ENCODE measurements at places on chromosomes 7 and 10.

DNA sequence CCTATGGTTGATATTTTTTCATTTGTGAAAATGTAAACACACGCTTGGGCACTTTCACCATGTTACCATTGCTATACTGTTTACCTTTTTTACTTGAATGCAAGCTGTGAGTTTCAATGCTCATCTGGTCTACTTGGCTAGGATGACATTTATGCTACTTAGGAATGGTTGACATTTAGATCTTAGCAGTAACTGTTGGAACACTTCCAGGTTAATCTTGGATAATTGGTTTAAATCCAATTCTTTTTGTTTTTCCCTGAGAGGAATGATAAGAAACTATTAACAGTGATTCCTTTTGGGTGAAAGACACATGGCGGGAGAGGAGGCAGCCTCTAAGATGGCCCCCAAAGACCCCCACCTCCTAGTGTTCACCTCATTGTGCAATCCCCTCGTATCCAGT, 51.4 kb upstream of the AMPH start:
- DNase-seq: no peak

DNA sequence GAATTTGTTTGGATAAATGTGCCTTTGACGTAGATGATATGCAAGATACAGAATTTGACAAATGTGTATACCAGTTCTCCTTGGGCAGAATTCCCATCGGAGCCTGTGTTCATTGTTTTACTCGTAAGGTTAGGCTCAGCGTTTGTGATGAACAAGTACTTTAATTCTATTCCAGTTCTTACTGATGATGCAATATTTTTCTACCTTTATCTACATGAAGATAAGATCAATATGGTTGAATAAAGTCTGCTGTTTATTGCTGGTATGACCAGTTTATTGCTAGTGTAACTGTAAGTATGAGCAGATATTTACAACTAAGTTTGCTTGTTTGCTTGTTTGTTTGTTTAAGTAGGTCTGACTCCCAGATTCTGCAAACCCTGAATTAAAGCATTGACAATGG, 145.4 kb upstream of the ADARB2 start:
- no peak for DNase-seq

DNA sequence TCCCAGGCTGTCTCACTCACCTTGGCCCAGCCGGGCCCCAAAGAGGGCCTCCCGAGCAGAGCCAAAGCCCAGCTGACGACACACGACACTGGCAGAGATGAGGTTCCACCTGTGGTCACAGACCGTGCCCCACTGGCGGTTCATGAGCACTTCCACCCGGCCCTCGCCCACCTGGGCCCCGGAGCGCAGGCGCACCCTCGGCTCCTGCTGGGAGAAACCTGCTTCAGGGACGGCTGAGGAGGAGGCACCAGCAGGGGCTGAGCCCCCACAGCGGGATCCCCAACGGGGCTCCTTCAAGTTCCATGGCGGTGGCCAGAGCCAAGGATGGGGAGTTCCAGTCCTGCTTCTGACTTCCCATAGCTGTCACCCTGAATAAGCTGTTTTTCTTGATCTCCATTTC, 10.0 kb downstream of the LOXL4 start:
- no peak for DNase-seq

GRCh38 chr10:34696423-34696822, 118.7 kb downstream of the PARD3 start:
- DNase-seq: peak; percentile 40

GRCh38 chr7:7351832-7352231, 169.5 kb downstream of the C1GALT1 start:
- DNase-seq: no peak

GRCh38 chr7:77354484-77354883, 61.7 kb downstream of the GSAP start:
- no peak for DNase-seq

GRCh38 chr10:76514321-76514720, 1082.9 kb downstream of the LRMDA start:
- no peak for DNase-seq

- no peak for DNase-seq
Measured at GRCh38 chr7:93008833-93009232, 108.9 kb downstream of the SAMD9 start.

DNA sequence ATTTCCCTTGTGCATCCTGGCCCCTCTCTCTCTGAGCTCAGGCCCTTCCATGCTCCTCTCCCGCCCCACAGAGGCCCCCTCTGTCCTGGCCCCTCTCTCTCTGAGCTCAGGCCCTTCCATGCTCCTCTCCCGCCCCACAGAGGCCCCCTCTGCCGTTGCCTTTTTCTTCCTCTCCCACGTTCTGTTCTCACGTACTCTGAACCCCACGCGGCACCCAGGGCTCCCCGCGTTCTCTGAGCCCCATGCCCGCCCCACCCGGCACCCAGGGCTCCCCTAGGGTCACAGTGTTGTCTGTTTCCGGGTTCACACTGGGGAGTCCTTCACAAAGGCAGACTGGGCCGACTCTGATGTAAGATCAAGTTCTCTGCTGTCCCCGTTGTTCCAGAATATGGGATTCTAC, 336.8 kb downstream of the DNAJB6 start:
- no peak for DNase-seq

GRCh38 chr7:139358541-139359365, 941 bp upstream of the LUC7L2 start:
- DNase-seq: no peak

DNA sequence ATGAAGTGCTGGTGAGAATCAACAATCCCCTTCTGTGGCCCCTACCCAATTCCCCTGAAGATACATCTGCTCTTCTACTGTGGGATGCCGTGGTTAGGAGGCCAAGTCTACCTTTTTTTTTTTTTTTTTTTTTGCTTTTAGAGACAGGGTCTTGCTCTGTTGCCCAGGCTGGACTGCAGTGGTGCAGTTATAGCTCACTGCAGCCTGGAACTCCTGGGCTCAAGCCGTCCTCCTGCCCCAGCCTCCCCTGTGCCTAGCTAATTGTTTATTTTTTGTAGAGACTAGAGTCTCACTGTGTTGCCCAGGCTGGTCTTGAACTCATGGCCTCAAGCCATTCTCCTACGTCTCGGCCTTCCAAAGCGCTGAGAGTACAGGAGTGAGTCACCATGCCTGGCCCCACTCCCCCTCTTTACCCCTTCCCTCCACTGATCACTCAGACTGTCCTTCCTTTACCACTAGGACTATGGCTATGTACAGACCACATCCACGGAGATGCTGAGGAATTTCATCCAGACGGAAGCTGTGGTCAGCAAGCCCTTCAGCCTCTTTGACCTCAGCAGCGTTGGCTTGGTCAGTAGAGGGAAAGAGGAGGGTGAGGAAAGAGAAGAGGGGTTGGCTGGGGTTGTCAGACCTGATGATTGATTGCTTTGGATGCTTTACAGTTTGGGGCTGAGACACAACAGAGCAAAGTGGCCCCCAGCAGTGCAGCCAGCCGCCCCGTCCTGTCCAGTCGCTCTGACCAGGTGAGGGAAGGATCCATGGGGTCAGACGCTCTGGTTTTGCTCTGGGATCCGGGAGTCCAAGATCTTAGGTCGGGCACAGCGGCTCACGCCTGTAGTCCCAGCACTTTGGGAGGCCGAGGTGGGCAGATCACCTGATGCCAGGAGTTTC, 1.8 kb downstream of the AP4M1 start:
- peak; percentile 26 for DNase-seq

GRCh38 chr10:95309958-95310357, 19.2 kb upstream of the PDLIM1 start:
- DNase-seq: no peak

DNA sequence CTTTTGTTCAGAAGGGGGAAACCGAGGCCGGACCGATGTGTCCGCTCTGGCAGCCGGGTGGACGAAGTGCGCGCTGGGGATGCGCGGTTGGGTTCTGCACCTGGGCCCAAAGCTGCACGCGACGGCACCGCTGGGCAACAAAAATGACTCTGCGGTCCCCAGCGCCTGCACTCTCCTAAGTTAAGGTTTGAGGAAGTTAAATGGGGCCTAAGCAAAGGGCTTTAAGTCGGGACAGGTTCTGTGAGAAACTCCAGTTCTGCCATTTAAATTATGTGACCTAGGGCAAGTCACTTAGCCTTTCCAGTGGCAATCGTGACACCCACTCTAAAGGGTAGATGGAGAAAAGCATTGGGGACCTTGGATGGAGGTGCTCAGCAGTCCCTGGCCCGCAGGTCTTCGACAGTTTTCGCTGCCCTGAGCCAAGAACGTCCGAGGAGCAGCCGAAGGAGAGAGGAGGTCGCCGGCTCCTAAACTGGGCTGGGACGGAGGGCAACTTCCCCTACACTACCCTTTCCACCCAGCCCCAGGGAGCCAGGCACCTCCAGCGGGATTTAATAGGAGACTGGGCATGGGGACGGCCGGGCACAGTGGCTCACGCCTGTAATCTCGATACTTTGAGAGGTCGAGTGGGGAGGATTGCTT, 534 bp upstream of the ACBD5 start:
- no peak for DNase-seq

- no peak for DNase-seq
Measured at GRCh38 chr10:67667035-67667425, 29.0 kb downstream of the CTNNA3 start.

DNA sequence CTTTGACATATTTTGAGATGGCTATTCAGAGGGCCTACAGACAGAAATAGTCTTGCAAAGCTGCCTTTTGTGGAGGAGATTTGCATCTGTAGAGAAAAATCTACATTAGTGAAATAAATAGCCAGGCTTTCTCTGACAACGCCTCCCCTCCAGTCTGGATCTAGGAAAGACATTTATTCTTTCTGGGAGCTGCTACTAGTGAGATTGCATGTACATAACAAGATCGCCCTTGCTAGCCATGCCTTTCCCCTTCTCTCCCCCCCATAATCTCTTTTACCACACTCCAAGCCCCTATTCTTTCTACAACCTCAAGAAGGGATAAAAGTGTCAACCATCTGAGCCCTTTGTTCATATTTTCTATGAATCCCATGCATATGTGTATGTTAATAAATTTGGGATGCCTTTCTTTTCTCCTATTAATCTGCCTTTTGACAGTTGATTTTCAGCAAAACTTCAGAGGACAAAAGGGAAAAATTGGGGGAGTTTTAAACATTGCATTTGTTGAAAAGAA, 194.2 kb downstream of the SNX13 start:
- DNase-seq: no peak

GRCh38 chr10:96995851-96996250, 163.8 kb downstream of the LCOR start:
- DNase-seq: no peak

Measured in skeletal muscle cell (primary cell).